ENCODE measurements at places on chromosomes 7 and 10. TPM values are rescaled to one million over a fixed set of nuclear protein-coding genes. Genes with fewer than 3 reads are reported as not detected.
A peak's percentile ranks its signal among the peaks of the same experiment; 100 is the strongest.

DNA sequence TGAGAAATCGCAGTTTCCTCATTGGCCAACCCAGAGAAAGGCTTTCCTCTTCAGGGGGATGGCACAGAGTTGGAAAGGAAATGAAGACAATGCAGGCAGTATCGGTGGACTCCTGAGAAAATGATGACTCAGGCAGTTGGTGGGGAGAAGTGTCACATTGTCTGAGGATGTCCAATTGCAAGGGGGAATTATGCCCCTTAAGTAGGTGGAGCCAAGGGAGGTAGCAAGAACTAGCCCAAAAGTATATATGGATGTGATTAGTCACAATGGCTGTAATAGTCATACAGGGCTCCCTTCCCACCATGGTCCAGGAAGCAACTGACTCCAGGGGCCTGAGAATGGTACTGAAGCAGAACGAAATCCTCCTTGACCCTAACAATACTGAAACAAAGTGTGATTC is 58.3 kb upstream of the EGFR start:
- no peak for DNase-seq
- H3K4me3 ChIP-seq, result no peak overlapping the region
- no peaks in the 10 kb centered on the region for H3K27me3 ChIP-seq
- H3K4me1 ChIP-seq, result peaks cover 9% of the 10 kb centered on the region
- H3K27ac ChIP-seq, result no peak overlapping the region

DNA sequence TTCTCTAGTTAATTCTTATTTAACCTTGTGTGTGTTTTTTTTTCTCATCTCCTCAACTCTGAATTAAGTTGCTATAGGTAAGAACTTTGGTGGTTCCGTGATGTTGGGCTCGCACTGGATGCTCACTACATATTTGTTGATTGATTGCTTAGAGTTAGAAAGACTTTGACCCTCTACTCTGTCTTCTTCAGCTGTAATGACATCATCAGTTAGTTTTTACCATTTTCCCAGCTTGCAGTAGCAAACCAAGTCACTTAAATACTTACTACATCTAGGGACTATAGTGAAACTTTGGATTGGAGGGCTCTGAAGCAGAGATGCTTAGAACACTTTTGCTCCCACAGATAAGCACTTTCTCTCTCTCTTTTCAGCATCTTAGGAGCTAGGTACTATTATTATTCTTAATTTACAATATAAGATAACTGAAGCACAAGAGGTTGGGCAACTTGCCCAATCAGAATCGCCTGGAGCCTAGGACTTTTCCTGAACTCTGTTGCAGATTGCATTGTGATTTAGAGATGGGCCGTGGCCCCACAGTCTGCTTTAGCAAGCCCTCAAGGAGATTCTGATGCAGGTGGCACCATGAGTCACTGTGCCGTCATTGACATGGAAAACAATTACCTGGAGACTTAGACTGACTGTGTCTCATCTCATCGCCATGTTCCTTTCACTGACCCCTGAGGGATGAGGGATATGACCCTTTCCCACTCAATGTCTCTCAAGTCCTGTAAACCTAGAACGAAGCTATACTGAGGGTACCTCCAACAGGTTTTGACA is 471.9 kb upstream of the PODXL start:
- no peak for DNase-seq
- peaks cover 11% of the 10 kb centered on the region for H3K27me3 ChIP-seq
- H3K36me3 ChIP-seq, result no peaks in the 10 kb centered on the region
- no peak overlapping the region for H3K4me3 ChIP-seq

DNA sequence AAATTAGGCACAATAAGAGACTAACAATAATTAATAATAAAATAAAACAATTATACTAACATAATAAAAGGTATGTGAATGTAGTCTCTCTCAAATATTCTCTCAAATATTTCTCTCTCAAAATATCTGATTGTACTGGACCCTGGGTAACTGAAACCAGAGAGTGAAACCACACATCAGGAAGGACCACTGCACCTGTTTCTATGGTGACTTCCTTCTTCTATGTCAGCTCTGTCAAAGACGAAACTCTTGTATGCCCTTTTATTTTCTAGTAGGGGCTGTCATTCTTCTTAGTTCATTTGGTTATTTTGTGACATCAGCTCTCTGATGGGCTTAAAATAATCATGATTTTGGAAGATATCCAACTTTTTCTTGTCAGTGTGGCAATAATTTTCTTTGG is 428.0 kb upstream of the TPK1 start:
- no peak overlapping the region for H3K27ac ChIP-seq
- H3K27me3 ChIP-seq, result no peaks in the 10 kb centered on the region
- no peak overlapping the region for H3K4me3 ChIP-seq

DNA sequence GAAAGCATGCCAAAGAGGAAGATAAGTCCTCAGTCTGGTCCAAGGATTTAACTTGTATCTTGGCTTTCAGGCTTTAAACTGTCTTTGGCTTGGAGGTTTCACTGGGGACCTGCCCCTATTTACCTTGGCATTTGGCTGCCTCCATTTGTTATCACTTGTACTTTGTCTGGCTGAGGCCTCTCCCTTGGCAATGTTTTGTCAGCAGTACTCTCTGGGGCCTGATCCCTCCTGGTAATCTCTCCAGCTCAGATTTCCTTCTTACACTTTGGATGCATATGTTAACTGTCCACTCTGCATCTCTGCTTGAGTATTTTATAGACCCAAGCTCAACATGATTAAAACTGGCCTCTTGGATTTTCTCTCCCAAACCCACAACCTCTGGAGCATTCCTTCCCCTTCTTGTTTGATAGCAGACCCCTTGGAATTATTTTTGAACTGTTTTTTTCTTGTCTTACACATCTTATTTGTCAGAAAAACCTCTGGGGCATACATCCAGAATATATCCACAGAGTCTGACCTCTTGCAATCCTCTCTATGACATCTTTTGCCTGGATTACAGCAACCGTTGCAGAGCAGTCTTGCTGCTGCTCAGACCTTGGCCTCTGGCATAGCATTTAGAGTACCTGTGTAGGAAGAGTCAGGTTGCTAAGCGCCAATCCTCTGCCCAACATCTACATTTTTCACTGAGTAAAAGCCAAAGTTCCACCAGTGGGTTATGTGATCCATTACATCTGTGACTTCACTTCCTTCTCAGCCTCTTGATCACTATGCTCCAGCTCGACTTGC is 35.2 kb downstream of the ZNF487 start:
- H3K27ac ChIP-seq, result no peak overlapping the region
- H3K36me3 ChIP-seq, result no peaks in the 10 kb centered on the region
- no peaks in the 10 kb centered on the region for H3K27me3 ChIP-seq
- no peaks in the 10 kb centered on the region for H3K4me1 ChIP-seq

DNA sequence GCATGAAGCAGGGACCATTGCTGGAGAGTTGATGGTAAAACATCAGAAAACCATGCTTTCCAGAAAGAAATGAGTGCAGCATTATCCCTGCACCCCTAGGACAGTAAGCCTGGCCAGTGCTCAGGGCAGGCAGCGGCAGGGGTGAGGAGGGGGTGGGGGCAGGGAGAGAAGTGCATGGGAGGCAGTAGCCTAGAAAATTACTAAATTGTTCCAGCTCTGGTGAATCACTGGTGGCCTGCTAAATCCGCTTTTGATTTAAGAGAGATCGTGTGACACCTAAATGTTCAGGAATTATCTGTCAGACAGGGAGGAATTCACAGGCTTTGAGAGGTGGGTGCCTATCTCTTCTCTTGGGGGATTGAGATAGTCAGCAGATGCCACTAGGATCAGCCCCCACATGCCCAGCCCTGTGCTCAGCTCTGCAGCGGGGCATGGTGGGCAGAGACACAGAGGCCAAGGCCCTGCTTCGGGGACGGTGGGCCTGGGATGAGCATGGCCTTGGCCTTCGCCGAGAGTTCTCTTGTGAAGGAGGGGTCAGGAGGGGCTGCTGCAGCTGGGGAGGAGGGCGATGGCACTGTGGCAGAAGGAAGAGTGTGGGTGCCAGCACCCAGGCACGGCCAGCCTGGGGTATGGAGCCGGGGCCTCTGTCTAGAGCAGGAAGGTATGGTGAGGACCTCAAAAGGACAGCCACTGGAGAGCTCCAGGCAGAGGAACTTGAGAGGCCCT is 5.0 kb upstream of the AQP1 start:
- peaks cover 14% of the 10 kb centered on the region for H3K4me1 ChIP-seq
- no peak for DNase-seq
- no peak overlapping the region for H3K4me3 ChIP-seq

- no peak overlapping the region for H3K4me3 ChIP-seq
- no peak for DNase-seq
- peaks cover 22% of the 10 kb centered on the region for H3K4me1 ChIP-seq
- H3K27ac ChIP-seq, result no peak overlapping the region
- H3K36me3 ChIP-seq, result no peaks in the 10 kb centered on the region
Measured at GRCh38 chr7:139994356-139994755, 68.4 kb downstream of the PARP12 start.

- H3K4me1 ChIP-seq, result peaks cover 6% of the 10 kb centered on the region
- H3K27me3 ChIP-seq, result no peaks in the 10 kb centered on the region
- no peak overlapping the region for H3K27ac ChIP-seq
- peaks cover 21% of the 10 kb centered on the region for H3K36me3 ChIP-seq
- no peak overlapping the region for H3K4me3 ChIP-seq
- peak; percentile 24 for DNase-seq
Measured at GRCh38 chr7:157391036-157391710, 54.4 kb downstream of the DNAJB6 start.

NUTM2A gene
- total RNA-seq, result 3.2 TPM

TCAF1 gene
- total RNA-seq, result 71.2 TPM

GRCh38 chr10:129335942-129336341 is 131.1 kb upstream of the MGMT start:
- peaks cover 29% of the 10 kb centered on the region for H3K4me1 ChIP-seq
- H3K27me3 ChIP-seq, result peaks cover 10% of the 10 kb centered on the region
- no peak overlapping the region for H3K4me3 ChIP-seq

DNA sequence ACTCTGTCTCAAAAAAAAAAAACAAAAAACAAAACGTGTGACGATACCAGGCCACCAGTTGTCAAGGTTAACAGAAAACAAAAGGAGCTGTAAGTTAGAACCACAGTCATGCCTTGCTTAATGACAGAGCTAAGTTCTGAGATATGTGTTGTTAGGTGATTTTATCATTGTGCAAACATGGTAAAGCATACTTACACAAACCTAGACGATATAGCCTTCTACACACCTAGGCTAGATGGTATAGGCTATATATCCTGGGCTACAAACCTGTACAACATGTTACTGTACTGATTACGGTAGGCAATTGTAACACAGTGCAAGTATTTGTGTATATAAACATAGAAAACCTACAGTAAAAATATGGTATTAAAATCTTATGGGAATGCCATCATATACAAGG is 564.2 kb downstream of the HTR7 start:
- H3K4me3 ChIP-seq, result no peak overlapping the region
- no peaks in the 10 kb centered on the region for H3K36me3 ChIP-seq
- no peak for DNase-seq
- peaks cover 2% of the 10 kb centered on the region for H3K4me1 ChIP-seq
- H3K27ac ChIP-seq, result no peak overlapping the region

MYL10 gene
- total RNA-seq, result not detected

TRRAP gene
- total RNA-seq, result 45.0 TPM

DNA sequence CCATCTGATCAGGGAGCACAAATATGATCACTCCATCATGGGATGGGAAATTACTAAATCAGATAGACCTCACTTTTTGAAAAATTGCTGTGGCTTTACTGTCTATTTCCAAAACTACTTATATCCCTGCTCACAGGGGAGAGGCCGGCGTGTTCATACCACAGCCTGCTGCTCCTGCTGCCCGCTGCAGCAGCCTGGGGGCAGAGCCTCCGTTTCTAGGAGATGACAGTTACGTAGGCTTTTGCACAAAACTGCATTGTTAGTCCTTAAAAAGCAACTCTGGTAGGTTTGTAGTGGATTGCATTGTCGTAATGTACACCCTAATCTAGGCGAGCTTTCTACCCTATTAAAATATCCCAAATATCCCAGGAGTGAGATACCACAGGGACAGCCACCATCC is 203.7 kb downstream of the EBF3 start:
- H3K36me3 ChIP-seq, result no peaks in the 10 kb centered on the region
- H3K4me1 ChIP-seq, result peaks cover 6% of the 10 kb centered on the region
- H3K27me3 ChIP-seq, result peaks cover 5% of the 10 kb centered on the region
- DNase-seq, result no peak

DNA sequence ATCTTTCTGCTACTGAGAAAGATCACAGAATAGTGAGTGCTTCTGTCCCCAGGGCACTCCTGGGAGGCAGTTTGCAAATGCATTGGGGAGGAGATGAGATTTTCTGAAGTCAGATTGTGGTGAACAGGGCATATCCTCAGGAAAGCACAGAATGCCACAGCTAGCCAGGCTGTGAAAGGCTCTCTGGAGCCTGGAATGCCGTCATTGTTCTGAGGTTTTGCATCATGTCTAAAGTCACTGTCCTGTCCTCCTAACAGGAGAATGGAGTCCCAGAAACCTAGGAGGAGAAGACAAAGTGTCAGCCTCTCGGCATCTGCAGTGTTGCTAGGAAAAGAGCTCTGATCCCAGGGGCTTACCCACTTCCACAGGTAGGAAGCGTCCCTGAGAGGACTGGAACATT is 69.2 kb upstream of the IGFBP3 start:
- no peaks in the 10 kb centered on the region for H3K4me1 ChIP-seq
- no peaks in the 10 kb centered on the region for H3K36me3 ChIP-seq
- no peaks in the 10 kb centered on the region for H3K27me3 ChIP-seq
- no peak overlapping the region for H3K27ac ChIP-seq
- no peak overlapping the region for H3K4me3 ChIP-seq
- DNase-seq, result peak; percentile 10

DNA sequence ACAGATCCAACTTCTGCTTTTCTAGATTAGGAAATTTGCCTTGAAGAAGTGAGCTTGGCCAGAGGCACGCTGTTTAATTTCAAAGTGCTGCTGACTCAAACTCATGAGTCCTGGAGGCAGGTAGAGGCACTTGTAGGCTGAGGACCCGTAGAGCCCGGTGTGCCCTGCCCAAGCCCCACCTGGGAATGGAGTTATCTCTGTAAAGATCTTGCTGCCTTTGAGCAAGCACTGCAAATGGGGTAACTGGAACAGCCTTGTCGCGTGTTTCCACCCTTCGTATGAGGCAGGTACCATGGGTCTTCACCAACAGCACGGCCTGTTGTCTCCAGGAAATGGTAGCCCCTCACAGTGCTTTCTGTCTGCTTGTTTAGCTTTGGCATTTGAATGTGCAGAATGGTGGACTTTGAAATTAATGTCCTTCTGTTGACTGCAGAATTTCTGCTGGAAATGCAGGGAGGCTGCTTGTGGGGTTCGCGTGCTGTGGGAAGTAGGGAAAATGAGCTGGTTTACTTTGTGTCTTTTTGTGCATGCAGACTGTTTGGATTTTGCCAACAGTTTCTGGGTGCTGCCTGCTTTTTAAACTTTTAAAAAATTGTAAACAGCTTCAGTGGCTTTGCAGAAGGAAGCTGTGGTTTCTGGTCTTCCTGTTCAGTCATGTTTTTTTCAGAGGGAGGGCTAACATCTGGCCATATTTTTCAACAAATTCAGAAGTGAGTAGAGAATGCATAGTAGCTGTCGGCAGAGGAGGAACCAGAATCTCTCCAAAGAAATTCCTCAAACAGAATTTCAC is 27.2 kb downstream of the CCM2 start:
- no peak for DNase-seq
- H3K27ac ChIP-seq, result no peak overlapping the region
- no peaks in the 10 kb centered on the region for H3K27me3 ChIP-seq
- no peaks in the 10 kb centered on the region for H3K4me1 ChIP-seq
- peaks cover 22% of the 10 kb centered on the region for H3K36me3 ChIP-seq
- no peak overlapping the region for H3K4me3 ChIP-seq

- no peaks in the 10 kb centered on the region for H3K36me3 ChIP-seq
- no peak overlapping the region for H3K4me3 ChIP-seq
- DNase-seq, result no peak
- peaks cover 12% of the 10 kb centered on the region for H3K4me1 ChIP-seq
- H3K27me3 ChIP-seq, result no peaks in the 10 kb centered on the region
Measured at GRCh38 chr7:7919449-7919945, 49.1 kb upstream of the GLCCI1 start.

All from type B pancreatic cell (in vitro differentiated cells).